ENCODE measurements at places on chromosomes 1 and 21.

GRCh38 chr1:164858096-164858632, 299.2 kb downstream of the PBX1 start:
- no peak for DNase-seq

GRCh38 chr1:159925719-159926078, 392 bp upstream of the TAGLN2 start:
- peak; percentile 32 for DNase-seq

DNA sequence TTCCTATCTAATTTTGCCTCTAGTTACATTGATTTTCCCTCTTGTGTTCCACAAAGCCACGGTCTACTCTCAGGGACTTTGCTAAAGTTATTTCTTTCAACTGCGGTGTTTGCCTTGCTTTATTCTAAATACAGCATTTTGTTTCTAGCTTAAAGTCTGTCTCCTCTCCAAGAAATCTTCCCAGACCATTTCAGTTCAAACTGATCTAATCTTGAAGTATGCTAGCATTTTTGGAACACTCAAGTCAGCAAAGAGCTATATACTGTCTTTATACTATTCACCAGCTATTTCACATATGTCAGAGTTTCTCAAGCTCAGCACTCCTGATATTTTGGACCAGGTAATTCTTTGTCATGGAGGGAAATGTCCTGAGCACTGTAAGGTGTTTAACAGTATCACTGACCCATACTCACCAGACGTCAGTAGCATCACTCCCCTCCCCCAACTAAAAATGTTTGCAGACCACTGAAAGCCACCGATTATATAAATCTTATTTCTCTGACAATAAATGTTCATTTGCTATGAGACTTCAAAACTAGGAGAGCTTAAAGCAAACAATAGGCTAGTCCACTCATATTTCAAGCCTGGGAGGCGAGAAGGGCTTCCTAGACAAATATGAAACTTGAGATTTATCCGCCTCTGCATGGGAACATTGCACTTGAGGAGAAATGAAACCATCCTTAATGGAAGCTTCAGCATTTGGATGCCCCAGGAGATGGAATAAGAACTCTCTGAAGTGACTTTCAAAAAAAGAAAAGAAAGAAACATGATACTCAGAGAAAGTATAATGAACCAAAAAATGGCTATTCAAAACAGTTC, 81.1 kb downstream of the KIAA0319L start:
- DNase-seq, result no peak

GRCh38 chr1:82318265-82318664, 517.5 kb downstream of the ADGRL2 start:
- DNase-seq, result no peak

DNA sequence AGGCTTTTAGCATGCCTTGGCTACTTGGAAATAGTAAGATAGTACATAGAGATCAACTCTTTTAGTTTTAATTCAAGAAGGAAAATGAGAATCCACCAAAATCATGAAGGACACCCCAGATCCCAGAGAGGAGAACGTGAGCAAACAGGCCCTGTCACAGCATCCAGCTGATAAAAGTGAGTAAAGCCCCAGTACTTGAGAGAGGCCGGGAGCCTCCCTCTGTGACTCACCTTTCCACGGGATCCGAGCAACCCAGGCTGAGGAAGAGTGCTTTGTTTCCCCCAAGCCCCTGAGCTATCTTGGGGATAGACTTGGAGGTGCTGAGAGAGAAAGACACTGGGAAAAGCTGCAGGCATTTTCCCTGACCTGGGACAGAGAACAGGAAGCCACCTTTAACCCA, 238.6 kb downstream of the DUSP10 start:
- no peak for DNase-seq

- DNase-seq, result no peak
These were observed 25.2 kb downstream of the CLDN14 start for GRCh38 chr21:36454706-36455105.

- DNase-seq, result no peak
These were observed 32.4 kb downstream of the MAPKAPK2 start for GRCh38 chr1:206716870-206717673.

DNA sequence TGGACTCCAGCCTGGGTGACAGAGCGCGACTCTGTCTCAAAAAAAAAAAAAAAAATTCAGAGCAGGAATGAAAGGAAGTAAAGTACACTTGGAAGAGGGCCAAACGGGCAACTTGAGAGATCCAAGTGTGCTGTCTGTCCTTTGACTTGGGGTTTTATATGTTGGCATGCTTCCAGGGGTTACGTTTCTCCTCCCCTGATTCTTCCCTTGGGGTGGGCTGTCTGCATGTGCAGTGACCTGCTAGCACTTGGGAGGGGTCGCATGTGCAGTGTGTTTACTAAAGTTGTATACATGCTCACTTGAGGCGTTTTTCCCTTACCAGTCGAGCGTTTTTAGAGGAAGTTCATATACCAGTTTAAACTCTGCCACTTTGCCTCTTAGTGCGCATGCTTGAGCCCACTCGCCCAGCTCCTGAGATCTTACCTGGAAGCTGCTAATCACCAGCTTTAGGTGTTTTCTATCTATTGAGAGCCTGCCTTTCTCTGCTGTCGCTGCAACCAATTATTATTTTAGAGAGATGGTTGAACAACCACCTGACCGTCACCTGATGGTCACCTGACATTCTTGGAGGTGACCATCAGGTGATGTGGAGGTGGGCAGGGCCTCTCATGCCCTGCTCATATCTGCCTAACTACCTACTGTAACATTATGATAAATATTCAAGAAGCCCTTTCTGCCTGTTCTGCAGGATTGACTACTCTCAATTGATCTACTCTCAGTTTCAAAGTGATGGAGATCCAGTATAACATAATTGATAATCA, 140.1 kb downstream of the MACF1 start:
- DNase-seq, result no peak

- DNase-seq, result no peak
These were observed 648.5 kb upstream of the PTBP2 start for GRCh38 chr1:96073100-96073499.

DNA sequence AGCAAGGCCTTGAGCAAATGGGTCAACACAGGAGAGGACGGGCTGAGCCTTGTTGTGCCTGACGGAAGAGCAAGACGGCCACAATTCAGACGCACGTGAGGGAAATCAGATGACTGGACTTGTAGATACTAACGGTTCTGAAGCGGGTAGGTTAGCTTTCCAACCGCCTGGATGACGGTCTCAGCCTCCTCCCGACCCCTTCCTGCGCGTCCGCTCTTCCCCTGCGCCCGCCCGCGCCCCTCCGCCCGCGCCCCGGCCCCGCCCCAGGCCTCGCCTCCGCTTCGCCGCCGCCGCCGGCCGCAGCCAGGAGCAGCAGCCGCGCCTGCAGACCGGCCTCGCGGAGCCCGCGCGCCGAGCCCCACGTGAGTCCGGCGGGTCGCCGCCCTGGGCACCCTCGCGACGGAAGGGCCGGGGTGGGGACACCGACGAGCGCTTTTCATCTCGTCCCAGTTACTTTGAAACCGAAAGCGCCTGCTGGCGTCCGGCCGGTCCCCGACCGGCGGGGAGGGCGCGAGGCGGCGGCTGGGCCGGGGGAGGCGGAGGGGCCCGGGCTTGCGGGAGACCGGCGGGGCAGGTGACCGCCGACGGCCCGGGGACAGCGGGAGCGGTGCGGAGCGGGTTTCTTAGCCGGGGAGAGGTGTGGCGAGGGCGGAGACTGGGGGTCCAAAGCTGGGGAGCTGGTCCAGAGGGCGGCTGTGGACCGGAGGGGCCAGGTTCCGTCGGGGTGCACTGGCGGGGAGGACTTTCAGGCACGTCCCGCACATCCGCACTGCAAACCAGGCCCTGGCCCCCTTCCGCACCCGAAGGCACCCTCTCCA, at the start of gene TRAF5:
Gene TRAF5 (plus strand): TSS at position 306 of the 818 bp plus-strand sequence. CDS start 26,407 bp downstream, outside the sequence.
- DNase-seq, result peak; percentile 45

DNA sequence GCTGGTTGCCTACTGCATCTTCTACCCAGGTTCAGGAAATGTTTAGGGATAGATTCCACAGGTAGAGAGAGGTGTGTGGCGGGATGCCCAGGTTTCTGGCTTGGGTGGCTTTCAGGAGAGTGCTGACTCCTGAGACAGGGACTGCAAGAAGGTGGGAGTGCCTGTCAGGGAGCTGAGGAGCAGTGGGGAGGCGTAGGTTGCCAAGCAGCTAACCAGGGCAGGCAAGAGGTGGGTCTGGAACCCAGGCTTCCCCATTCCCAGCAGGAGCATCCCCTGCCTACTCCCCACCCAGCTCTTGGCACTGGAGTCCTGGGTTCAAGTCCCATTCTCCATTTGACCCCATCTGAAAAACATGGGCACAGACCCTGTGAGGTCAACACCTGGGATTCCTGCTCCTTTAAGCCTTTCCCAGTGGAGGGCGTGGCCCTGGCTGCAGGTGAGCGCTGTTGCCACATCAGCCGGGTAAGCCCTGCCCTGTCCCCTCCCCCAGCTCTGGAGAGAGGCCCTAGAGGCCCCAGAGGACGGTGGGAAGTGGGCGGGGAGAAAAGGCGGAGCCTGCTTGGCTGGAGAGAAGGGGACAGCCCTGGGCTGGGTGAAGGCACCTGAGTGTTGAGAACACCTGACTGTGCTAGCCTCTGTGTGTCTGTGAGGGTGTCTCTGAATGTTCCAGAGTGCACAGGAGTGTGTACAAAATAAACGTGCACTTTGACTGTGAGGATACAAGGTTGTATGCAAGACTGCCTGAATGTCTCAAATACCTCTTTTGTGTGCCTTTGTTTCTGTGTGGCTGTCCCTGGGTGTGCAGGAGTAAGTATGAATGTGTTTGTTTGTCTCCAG, 14.0 kb upstream of the SYNC start:
- no peak for DNase-seq

DNA sequence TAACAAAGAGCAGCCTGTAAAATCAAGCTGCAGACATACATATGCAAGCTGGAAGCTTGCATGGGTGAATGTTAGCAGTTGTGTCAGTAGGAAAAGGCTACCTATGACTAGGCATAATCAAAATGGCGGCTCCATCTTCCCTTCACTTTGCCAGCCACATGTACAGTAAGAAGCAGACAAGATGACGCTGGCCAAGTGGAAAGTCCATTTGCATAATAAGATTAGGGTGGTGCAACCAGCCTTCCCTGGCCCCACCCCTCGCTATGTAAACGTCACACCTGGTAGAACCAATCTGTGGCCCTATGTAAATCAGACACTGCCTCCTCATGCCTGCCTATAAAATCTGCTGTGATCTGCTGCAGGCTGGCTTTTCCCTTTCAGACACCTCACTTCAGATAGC, 171.9 kb upstream of the USP25 start:
- DNase-seq, result no peak

DNA sequence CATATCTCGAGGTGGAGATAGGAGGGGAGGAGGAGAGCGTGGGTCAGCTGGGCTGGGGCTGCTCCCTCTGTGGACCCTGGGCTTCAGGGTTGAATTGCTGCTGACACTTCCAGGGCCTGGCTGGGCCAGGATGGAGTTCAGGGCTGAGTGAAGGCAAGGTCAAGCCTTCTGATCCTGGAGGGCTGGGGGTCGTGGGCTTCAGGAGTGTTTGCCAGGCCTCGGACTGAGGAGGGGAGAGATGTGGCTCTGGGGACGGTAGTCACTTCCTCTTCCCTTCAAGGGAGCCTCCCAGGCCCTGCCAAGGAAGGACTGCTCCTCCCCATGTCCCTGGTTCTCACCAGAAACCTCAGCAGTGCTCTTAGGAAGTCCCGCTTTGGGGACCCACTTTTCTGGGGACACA, 12.1 kb upstream of the FAM131C start:
- no peak for DNase-seq

DNA sequence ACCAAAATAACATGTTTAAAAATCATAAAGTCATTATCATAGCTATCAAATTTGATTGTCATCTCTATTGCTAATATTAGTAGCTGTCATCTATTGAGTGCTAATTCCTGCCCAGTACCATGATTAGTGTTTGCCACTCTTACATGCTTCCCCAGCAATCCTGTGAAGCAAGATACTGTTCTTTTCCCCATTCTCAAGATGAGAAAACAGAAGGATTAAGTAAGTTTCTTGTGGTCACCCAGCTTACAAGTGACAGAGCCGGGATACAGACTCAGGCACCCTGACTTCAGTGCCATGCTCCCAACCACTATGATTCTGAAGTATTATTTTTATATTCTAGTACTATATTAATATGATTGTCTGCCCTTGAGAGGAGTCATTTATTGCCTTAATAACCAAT, 36.5 kb downstream of the LRRC8C start:
- no peak for DNase-seq
